Aortic smooth muscle cell (primary cell): ENCODE measurements at places on chromosomes 7 and 10. TPM values are rescaled to one million over a fixed set of nuclear protein-coding genes. Genes with fewer than 3 reads are reported as not detected.

The CPSF4 gene
- total RNA-seq = 17.2 and 18.4 TPM in 2 replicates

The PDAP1 gene
- 45.3 and 47.7 TPM in 2 replicates for total RNA-seq

The ATG9B gene
- 0.06 TPM in 1 of 2 replicates, not detected in the other for total RNA-seq

The SYNPO2L gene
- total RNA-seq = under 0.01 TPM in 1 of 2 replicates, not detected in the other

The INHBA gene
- 34.7 and 58.7 TPM in 2 replicates for total RNA-seq

The ZPBP gene
- total RNA-seq = not detected in 2 replicates
